H9 (cell line): ENCODE measurements at places on chromosomes 12 and 14.

DNA sequence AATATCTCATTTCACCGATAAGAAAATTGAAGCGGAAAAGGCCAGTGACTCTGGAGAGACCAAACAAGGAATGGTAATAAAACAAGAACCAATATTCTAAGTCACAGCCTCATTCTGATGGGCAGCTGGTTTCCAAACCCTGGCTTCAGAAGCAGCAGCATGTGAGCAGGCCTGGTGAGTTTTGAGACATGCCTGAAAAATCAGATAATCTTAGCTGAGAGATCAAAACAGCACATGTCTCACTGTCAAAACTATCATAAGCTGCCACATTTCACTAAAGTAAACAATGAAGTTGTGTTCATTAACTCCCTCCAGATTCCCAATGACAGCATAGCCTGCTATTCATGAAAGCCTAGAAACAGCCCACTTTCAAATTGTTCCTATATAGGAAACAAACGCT, 36.5 kb downstream of the CIT start:
- no peak overlapping the region for H3K27ac ChIP-seq
- DNase-seq, result no peak
- H3K4me1 ChIP-seq, result no peaks in the 10 kb centered on the region
- H3K27me3 ChIP-seq, result no peaks in the 10 kb centered on the region
- peaks cover 22% of the 10 kb centered on the region; the same call in 2 of the 3 replicates for H3K36me3 ChIP-seq

- no peak overlapping the region for H3K27ac ChIP-seq
- no peaks in the 10 kb centered on the region for H3K27me3 ChIP-seq
- no peak overlapping the region for H3K4me3 ChIP-seq
- DNase-seq, result no peak
- no peaks in the 10 kb centered on the region for H3K36me3 ChIP-seq
These were observed 28.6 kb upstream of the C12orf42 start for GRCh38 chr12:103524238-103524875.

DNA sequence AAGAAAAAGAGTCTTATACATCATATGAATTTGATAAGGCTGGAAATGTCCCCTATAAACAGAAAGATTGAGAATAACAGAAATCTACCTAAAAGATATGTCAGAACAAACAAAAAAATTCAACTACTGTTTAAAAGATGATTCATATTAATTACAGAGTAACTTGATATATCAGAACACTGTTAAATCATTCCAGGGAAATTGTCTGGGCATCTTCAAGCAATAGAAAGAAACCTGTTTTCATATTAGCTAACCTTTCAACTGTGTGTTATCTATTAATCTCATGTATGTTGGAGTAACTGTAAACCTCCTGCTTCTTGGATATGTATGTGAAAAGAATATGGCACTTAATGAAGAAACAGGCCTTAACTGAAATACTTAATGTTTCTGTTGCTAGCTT, 96.7 kb downstream of the NUBPL start:
- H3K36me3 ChIP-seq, result peaks cover 19% of the 10 kb centered on the region
- H3K4me1 ChIP-seq, result no peaks in the 10 kb centered on the region
- no peaks in the 10 kb centered on the region for H3K27me3 ChIP-seq

GRCh38 chr14:104304451-104305351, 166.3 kb downstream of the KIF26A start:
- H3K36me3 ChIP-seq, result no peaks in the 10 kb centered on the region
- no peak for DNase-seq
- H3K27ac ChIP-seq, result no peak overlapping the region
- H3K4me1 ChIP-seq, result no peaks in the 10 kb centered on the region
- no peak overlapping the region for H3K4me3 ChIP-seq
